ENCODE measurements at places on chromosomes 16 and 17.

- DNase-seq: no peak
Measured at GRCh38 chr16:57732037-57732436, 3.5 kb upstream of the KATNB1 start.

DNA sequence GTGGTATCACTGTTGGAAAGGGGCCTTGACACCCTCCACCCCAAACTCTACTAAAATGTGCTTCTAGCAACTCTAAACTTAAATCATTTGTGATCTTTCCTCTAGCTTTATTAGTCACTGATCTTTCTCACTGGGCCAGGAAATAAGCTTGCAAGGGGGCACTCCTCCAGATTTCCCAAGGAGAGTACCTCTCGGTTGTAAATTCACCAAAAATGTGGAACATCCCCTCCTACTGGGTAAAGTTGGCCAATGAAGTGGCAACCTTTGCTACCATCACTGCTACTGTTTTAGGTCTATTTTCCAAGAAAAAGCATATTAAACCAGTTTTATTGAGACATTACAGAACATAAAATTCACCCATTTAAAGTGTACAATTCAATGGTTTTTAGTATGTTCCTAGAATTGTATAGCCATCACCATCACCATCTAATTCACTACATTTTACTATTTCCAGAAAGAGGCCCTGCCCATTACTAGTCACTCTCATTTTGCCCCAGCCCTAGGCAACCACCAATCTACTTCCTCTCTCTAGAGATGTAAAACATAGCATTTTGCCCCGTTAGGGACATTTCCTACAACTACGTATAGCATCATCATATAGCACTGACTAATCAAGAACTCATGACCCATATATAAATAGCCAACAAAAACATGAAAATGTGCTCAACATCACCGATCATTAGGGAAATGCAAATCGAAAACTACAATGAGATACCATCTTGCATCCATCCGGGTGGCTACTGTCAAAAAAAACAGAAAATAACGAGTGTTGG, 44.6 kb upstream of the ADCY9 start:
- DNase-seq: no peak

DNA sequence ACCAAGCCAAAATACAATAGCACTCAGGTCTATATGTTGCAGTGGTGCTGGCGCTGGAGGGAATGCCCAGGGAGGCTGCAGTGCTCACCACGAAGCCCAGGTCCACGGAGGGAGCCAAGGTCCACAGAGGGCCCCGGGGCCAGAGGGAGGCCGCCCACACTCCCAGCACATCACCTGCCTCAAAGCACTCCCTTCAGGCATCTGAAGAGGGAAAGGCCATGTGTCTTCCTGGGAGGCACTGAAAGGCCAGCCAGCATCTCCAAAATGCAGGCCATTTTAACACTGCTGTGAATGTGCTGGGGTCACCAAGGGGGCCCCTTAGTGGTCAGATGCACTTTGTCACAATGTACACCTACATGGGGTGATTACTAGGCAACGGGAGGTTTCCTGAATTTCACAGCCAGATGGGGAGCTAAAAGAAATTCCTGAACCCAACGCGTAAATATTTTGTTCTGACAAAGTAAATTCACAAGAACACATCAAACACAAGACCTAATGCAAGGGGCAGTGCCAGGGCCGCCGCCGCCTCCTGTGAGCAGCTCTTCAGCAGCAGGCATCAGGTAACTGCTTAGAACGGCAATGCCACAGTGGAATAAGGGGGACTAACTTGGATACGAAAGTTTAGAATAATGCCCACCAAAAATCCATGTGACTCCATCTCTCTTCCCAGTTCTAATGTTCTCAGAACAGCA, 42.8 kb downstream of the USP22 start:
- no peak for DNase-seq

DNA sequence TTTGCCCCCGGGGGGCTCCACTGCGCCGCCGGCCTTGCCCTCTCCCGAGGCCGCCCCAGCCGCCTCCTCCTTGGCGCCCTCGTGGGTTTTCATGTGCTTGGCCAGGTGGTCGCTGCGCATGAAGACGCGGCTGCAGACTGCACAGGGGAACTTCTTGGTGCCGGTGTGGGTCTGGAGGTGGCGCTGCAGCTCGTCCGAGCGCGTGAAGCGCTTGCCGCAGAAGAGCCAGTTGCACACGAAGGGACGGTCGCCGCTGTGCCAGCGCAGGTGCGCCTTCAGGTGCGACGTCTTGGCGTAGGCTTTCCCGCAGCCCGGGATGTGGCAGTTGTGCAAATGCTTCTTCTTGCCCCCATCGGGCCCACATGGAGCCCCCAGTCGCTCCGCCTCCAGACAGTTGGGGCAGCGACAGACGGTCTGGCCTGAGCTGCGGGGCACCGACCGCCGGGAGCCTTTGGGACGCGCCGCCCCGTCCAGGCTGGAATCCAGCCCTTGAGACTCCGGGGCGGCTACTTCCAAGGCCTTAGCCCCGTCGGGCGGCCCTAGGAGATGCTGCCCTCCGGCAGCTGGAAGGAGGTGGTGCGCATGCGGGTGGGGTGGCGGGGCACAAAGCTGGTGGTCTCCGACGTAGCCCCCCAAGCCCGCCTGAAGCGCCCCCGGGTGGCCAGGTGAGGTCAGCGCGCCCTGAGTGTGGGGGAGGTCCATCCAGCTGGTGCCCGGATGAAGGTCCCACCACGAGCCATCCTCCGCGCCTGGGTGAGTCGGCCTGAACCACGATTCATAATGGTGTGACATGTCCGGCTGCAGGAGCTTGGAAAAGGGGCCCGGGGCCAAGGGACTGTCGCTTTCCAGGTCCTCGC, 3.4 kb downstream of the SP6 start:
- DNase-seq: no peak

DNA sequence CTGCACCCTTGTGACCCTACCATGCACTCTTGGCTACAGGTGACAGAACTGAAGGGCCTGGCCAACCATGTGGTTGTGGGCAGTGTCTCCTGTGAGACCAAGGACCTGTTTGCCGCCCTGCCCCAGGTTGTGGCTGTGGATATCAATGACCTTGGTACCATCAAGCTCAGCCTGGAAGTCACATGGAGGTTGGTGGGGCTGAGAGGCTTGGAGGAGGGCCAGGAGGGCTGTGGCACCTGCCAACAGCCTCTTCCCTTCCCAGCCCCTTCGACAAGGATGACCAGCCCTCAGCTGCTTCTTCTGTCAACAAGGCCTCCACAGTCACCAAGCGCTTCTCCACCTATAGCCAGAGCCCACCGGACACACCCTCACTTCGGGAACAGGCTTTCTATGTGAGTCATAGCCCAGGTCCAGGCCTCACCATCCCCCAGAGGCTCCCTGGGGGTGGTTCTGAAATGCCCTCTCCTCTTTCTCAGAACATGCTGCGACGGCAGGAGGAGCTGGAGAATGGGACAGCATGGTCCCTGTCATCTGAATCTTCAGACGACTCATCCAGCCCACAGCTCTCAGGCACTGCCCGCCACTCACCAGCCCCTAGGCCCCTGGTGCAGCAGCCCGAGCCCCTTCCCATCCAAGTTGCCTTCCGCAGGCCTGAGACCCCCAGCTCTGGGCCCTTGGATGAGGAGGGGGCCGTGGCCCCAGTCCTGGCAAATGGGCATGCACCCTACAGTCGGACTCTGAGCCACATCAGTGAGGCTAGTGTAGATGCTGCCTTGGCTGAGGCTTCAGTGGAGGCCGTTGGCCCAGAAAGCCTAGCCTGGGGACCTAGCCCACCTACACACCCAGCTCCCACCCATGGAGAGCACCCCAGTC, 13.0 kb downstream of the RIPOR1 start:
- DNase-seq: no peak

GRCh38 chr17:4161192-4161966, 18.4 kb downstream of the CYB5D2 start:
- no peak for DNase-seq

DNA sequence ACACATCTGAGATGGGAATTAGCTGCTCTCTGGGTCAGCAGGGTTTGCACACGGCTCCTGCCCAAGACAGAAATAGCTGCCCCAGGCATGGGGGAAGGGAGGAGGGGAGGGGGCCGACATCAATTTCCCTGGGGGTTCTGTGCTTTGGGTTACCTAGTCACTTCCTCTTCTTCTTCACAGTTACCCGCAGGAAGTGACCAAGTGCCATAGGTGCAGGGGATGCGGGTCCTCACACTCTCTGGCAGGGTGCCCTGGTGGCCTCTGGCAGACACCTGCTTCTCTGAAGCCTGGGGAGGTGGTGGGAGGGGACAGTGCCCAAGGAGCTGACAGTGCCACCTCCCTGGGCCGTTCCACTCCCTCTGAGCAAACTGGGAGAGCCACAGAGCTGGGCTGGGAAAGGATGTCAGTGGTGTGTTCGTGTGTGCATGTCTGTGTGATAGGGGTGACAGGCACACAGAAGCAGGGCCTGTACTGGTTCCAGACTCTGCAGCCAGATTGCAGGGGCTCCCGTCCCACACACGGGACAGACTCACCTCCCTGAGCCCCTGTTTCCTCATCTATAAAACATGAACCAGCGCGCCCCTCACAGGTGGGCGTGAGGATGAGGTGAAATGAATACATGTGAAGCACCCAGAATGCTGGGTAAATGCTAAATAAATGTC, 18.2 kb downstream of the SCN4A start:
- no peak for DNase-seq

- no peak for DNase-seq
Measured at GRCh38 chr16:16048904-16049582, 99.6 kb downstream of the ABCC1 start.

GRCh38 chr16:4850211-4850610, 2.9 kb downstream of the UBN1 start:
- no peak for DNase-seq

DNA sequence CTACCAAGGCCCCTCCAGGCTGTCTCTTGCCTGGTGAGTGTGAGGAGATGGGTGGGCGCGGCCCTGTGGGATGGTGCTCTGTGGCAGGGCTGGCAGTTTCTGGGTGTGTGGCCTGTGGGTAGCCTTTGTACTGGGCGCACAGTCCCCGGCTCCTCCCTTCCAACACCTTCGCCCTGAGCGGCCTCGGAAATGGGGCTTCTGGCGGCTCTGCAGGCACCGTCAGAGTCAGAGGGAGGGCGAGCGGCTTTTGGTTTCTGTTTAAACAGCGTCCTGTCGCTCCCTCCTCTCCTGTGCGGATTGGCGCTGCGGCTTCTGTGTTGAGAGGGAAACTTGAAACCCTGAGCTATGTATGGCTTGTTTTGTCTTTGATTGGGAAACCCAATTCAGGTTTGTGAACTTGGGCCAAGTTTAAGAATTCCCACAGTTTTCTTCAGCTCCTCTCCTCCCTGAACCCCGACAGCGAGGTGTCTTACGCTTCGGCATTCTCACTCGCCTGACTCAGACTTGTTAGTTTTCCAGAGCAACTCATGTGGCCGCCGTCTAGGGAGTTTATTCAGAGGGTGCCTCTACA, 8.3 kb upstream of the ZNF750 start:
- no peak for DNase-seq

DNA sequence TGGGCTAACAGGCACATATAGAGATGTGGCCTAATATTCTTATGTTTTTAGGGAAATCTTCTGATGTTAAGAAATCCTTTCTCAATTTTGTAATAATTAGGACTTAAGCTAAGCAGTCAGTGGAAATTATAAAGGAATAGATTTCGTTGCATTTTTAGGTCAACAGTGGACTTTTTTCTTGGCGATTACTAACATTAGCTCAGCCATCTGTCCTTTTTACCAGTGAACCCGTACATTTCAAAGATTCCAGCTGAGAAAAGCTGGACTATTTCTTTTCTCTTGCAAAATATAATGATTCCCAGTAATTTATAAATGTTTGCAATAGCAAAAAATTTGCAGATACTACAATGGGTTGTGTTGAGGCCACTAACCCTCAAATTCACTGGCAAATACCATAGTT, 54.9 kb upstream of the CA10 start:
- no peak for DNase-seq

DNA sequence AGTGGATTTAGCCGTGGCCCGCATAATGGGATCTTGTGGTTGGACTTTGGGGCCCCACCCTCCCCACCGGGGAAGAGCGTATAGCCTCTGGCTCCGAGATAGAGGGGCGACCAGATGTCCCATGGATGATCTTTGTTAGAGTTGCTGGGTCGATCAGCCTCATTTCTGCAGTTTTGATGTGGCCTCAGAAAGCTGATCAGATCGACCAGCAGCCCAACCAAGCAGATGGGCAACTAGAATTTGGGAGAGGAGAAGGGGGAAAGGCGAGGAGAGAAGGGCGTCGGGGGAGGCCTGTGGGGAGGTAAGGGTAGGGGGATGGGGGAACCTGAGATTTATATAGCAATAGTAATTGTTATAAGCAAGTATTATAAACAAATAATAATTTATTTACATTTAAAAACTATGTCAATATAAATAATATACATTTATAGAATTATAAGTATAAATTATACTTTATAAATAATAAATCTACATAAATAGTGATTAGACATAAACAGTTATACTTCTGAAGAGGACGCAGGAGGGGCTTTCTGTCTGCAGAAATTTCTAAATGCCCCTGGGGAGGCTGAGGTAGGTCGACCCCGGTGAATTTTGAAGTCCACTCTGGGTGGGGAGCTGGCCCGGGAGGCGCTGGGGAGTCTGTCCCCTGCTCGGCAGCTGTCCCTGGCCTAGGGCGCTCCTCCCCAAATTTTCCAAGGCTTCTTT, 136.3 kb downstream of the KCNJ12 start:
- no peak for DNase-seq

GRCh38 chr16:55657616-55658015, 1.8 kb downstream of the SLC6A2 start:
- DNase-seq: no peak

DNA sequence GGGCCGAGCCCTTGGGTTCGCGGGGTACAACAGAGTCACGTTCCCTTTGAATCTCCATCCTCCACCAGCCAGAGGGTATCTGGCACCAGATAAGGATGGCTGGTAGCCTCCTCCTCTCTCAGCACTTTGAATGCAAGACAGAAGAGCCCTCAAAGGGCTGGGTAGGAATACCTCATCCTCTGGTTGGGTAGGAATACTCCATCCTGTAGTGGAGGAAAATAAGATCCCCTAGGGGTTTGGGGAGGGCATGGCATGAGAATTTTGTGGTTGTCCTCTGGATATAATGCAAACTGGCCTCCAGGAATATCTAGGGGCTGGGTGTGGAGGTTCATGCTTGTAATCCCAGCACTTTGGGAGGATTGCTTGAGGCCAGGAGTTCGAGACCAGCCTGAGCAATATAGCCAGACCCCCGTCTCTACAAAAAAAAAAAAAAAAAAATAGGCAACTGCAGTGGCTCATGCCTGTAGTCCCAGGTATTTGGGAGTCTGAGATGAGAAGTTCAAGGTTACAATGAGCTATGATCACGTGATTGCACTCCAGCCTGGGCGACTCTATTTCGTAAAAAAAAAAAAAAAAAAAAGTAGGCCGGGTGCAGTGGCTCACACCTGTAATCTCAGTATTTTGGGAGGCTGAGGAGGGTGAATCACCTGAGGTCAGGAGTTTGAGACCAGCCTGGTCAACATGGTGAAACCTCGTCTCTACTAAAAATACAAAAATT, 2.7 kb downstream of the IGFBP4 start:
- DNase-seq: no peak
